ENCODE measurements at places on chromosomes 7 and 10.

DNA sequence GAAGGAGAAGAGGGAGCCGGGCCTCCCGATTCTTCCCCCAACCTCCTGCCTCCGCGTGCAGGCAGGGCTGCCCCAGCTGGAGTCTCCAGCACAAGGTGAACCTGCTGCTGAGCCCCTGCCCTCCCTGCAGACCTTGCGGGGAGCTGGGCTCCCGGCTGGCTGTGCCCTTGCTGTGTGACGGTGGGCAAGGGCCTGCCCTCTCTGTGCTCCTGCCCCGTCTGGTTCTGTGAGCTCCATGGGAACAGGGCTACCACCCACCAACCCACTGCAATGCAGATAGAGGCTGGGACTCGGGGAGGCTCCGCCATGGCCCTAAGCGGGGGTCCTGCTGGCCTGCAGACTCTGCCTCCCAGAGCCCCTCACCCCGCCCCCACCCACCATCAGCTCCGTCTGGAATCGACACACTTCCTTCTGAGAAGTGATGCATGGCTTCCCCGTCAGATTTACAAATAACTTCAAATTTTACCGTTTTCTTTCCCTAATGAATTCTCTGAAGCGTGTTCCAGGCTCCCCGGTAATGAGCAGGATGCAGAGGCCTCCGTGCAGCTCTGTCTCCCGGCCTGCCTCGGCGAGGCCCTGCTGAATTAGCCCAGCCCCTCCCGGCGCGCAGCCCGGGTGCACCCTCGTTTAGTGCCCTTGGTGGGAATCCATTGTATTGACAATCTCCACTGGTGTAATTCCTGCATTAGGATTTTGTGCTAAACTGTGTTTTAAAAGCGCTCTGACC is 111.0 kb downstream of the MICALL2 start:
- DNase-seq, result no peak

DNA sequence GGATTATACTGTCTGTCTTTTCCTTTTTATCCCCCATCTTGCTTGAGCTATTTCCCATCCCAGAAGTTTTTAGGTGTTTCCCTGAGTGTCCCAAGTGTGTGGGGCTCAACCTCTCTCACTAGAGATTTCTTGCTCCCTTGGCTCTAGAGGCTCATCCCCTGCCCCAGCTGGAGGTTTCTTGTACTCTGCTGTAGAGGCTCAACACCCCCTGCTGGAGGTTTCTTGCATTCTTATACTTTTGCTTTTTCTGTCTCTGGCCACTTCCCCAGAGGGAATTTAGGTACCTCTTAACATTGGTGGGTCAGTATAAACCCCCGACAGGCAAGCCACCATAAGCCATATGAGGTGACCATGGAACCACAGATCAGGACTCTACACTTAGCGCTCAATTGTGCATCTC is 114.2 kb upstream of the FAM3C start:
- no peak for DNase-seq

DNA sequence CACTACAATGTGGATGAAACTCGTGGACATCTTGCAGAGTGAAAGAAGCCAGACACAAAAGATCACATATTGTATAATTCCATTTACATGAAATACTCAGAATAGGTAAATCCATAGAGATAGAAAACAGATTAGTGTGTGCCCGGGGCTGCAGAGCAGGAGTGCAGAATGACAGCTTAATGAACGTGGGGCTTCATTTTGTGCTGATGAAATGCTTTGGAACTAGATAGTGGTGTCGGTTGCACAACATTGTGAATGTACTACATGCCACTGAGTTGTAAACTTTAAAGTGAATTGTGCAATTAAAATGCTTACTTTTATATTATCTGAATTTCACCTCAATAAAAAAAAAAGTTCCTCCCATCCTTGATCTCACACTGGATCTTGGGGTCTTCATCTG is 31.8 kb upstream of the CARD11 start:
- DNase-seq, result no peak

DNA sequence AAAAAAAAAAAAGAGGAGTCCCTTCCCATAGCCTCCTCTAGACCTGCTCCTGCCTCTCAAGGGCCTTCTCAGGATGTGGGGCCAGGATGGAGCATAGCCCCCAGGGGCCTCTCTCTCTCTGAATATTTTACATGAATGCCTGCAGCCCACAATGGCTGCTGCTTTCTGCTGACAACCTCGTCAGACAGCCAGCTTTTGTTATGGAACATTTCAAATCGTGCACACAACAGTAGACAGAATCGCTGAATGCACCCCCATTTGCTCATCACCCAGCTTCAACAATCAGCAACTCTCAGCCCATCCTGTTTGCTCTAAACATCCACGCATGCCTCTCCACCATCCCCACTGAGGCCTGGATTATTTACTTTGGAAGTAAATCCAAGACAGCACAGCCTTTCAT is 5.4 kb downstream of the PLAC9 start:
- no peak for DNase-seq

GRCh38 chr7:132249256-132249971 is 326.9 kb downstream of the PLXNA4 start:
- DNase-seq, result no peak

- DNase-seq, result no peak
Observed at GRCh38 chr7:113083132-113083815, 3.4 kb downstream of the GPR85 start.

- no peak for DNase-seq
Observed at GRCh38 chr10:24358022-24358421, 149.1 kb downstream of the KIAA1217 start.

DNA sequence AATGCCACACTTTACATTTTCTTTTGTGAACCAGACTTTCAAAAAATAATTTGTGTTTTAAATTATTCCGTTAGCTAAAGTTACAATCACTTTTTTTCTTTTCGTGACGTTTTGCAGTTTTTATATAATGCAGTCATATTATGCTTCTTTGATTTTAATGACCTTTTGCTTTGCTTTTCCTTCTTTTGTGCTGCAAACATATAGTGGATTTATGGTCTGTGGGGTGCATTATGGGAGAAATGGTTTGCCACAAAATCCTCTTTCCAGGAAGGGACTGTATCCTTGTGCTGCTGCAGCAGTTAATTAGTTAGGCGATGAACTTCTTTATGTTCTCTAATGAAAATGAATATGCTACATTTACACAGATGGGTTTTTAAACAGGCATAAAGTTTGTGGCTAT is 117.4 kb downstream of the MAPK8 start:
- DNase-seq, result no peak

DNA sequence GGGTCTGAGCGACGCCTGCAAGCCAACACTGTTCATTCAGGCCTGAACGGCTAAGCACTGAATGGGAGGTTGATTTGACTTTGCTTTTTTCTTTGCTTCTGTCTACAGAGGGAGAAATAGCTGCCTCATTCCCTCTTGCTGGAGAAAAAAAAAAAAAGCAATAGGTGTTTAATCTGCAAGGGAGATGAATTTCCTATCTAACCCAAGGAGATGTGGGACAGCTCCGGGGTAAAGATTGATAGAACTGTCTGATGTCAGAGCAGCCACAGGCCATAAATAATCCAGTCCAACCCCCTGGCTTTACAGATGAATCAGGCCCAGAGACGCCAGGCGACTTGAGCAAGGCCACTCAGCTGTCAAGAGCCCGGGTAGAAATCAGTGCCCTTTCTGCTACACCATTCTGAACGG is 168.0 kb downstream of the ARHGAP12 start:
- DNase-seq, result no peak

All from activated CD8-positive, alpha-beta memory T cell treated with anti-CD3 and anti-CD28 coated beads for 24 hours (primary cell).